ENCODE measurements at places on chromosomes 2 and 18.

DNA sequence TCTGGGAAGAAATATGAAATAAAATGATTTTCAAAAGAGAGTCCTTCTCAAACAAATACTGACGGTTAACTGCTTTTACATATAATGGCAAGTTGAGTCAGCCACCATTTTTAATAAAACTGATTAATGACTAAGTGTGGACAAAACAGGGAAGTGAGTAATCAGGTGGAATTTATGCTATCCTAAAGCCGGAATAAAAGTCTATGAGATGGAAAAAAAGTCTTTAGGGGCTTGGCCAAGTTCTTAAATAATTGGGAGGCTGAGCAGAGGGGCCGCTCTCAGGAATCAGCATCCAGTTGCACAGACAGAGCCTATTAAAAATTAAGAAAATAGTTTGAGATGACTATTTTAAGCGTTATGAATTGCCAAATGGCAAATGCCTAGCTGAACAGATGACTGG is 58.6 kb upstream of the AFF3 start:
- no peak for DNase-seq

GRCh38 chr2:22697054-22697788 is 687.8 kb upstream of the KLHL29 start:
- no peak for DNase-seq

GRCh38 chr2:192749611-192750200 is 555.0 kb upstream of the TMEFF2 start:
- no peak for DNase-seq

DNA sequence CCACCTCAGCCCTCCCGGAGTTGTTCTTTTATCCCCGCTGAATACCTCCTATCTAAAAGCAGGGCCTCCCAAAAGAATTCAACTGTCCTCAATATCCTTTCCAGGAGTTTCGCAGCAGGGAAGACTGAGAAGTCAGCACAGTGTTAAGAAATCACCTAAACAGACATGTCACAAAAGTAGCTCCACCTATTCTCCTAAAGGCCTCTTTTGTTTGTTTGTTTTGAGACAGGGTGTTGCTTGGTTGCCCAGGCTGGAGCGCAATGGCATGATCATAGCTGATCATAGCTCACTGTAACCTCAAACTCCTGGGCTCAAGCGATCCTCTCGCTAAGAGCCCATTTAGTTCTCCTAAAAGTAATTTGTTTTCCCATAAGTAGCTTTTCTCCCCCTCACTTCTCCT is 53.8 kb downstream of the TEX44 start:
- no peak for DNase-seq

- no peak for DNase-seq
Measured at GRCh38 chr2:20617081-20617575, 33.8 kb downstream of the HS1BP3 start.

- DNase-seq = no peak
Measured at GRCh38 chr2:142586693-142587580, 290.5 kb upstream of the KYNU start.

DNA sequence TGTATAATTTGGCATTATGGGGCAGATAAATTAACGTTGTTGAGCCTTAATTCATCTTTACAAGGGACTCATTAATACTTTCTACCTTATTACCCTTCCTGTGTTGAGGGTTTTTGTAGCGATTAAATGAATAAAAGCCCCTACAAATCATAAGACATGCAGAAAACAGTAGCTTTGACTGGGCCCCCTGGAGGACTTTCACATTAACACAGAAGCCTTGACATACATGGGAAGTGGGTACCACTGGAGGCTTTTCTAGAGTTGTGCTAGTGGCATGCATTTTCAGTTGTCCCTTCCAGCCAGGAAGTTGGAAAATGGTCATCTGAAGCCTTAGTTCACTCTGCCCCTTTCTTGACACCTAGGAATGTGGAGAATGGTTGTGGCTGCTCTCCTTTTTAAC is 30.2 kb downstream of the MTA3 start:
- DNase-seq = no peak

DNA sequence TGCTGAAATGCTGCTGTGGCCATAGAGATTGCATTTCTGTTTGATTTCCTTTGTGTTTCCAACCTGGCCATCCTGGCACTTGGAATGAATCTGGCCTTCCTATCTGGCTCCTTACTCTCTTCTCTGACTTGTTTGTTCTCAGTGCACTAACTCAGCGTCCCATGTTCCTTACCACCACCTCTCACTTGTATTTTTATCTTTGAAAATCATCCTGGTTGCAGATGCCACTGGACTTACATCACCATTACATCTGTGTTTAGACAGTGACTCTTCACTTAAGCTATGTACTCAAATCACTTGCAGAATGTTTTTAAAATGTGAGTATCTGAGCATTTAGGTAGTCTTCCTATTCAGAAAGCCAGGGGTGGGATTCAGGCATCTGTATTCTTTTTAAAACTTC is 239.5 kb downstream of the WDR7 start:
- no peak for DNase-seq

- DNase-seq = no peak
Measured at GRCh38 chr2:65370387-65371073, 61.9 kb downstream of the SPRED2 start.

DNA sequence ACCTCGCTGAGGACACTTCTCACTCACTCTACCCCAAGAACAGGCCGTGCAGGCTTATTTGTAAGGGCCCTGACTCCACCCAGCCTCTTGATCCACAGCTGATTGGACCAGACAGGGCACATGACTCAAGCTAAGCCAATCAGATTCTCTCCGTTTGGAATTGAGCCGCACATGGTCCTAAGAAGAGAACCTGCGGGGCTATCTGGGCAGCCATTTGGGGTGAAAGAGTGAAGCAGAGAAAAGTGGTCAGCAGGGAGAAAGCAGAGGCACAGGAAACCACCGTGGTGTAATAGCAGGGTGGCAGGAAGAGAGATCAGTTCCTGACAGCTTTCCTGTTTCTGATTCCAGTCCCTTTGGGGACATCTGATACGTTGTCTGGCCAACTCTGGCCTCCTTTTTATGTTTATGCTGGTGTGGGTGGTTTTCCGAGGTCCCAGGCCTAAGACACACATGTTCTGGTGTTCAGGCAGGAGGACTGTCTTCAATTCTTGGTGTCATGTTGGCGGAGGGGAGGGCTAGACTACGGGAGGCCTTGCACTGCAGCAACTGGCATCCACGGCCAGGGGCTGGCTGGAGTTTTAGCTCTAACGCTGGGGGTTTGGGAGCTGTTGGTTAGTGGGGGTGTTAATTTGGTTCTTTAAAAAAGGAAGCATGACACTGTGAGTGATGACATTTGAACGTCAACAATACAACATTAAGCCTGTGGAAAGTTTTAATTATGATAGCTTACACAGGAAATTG is 26.1 kb upstream of the SPTBN1 start:
- no peak for DNase-seq

DNA sequence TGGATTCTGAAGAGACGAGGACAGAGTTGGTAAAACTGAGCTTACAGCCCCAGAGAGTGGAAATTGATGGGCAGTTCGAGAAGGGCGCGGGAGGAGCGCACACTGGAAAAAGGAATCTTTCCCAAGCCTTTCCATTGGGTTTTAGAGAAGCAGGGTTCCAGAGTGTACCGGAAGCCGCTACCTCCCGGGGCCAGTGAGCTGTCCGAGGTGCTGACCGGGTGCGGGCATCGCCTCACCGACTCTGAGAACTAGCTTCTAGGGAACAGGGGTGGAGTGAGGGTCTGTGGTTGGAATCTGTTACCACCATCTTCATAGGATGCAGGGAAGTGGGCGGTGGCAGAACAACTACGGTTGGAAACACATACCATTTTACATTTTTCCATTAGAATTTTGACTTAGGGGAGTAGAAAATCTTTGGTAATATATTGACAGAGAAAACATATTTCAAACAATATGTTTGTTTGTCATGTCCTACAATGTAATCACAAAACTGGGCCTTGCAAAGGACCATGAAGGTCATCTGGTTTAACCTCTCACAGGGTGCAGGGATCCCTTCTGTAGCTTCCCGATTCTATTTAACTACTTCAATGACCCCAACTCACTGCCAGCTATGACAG is 724 bp downstream of the NMS start:
- no peak for DNase-seq

DNA sequence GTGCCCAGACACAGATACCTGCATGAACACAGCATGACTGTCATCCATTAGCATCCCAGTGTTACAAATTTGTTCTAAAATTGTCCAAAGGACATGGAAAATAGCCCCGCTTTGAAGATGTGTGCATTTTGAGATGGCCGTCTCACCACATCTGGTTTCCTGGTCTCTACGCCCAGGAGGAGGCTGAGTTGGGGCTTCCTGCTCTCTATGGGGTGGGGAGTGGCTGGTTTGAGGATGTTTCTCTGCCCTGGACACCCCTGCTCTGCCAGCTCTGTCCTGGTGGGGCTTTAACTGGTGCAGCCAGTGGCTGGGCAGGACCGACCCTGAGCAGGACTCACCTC is 74.6 kb upstream of the SMAD7 start:
- DNase-seq = no peak

DNA sequence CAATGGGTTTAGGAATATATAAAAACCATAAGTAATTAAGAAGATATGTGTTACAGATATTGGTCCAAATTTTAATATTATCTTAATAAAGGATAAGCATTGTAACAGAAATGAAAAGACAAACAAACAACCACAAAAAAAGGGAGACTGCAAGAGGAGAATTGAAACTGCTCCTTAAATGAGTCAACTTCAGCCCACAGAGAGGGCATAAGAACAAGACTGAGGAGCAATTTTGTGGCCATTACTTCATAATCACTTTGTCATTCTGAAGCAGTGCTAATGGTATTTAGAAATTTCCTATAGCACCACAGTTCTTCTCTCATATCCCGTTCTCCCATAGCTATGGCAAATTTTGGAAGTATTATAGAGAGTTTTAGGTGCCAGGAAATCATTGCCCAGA is 193.2 kb upstream of the HNMT start:
- no peak for DNase-seq

DNA sequence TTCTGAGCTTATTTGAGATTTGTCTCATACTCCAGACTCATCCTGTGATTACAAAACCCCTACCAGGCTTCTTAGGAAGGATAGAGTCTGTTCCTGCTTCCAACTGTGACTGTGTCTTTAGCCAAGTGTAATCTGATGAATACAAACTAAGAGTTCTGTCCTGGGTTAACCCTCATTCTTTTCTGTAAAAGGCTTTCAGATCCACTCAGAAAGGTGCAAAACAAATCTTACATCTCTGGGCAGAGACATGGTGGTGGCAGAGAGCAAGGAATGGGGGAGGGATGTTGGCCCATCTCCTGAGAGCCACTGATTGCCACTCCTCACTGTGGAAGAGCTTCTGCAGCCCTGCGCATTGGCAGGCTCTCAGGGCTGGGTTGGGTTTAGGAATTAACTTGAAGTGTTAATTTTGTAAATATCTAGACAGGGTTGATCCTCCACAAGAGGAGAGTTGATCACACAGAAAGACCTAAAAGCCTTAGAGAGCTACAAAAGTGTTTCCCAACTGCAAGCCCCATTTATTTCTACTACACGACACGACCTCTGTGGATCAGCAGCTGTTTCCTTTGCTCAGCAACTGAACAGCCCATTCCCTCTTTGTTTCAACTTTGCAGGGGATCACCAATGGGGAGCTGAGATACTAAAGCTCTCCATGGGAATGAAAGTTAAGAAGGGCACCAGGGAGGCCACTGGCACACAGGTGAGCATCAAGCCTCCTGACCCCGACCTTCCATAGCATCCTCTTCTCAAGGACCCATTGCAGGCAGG is 23.7 kb upstream of the SPTBN1 start:
- no peak for DNase-seq

DNA sequence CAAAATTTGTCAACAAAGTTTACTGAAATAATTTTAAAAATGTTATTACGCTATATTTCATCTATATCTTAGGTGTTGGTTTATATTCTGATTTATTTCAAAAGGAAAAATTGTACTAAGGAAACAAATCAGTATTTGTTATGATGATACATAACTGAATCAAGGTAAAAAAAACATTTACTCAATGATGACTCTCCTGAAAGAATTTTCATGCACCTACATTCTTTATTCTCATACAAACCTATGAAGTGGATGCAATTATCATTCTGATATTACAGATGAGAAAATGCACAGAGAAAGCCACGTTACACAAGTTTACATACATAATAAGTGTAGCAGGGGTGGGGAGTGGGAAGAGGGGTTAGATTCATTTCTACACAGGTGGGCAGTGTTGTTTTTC is 422.4 kb downstream of the DSEL start:
- DNase-seq = no peak

DNA sequence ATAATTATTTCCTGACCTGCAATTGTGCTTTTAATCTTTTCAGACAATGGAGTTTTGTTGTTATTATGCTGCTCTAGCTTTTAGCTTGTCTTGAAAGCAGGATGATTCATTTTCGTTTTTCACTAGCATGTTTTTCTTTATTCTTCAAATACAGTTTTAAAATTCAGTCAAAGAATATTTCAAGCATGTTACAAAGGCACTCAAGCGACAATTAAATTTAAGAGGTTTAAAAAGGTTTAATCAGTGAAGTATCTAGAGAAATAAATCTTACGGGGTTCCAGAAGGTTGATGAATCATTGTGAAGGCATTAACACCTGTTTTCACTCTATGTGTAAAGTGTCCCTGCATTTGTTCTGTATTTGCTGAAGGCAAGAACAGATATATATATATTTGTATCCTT is 390.7 kb upstream of the TMEFF2 start:
- DNase-seq = no peak

- DNase-seq = no peak
Measured at GRCh38 chr2:5442736-5443135, 249.4 kb upstream of the SOX11 start.

Data from stimulated activated CD8-positive, alpha-beta memory T cell treated with anti-CD3 and anti-CD28 coated beads, Interleukin-15, amount 100 ng/mL, for 24 hours (primary cell).